ENCODE measurements at places on chromosomes 13 and 19.

DNA sequence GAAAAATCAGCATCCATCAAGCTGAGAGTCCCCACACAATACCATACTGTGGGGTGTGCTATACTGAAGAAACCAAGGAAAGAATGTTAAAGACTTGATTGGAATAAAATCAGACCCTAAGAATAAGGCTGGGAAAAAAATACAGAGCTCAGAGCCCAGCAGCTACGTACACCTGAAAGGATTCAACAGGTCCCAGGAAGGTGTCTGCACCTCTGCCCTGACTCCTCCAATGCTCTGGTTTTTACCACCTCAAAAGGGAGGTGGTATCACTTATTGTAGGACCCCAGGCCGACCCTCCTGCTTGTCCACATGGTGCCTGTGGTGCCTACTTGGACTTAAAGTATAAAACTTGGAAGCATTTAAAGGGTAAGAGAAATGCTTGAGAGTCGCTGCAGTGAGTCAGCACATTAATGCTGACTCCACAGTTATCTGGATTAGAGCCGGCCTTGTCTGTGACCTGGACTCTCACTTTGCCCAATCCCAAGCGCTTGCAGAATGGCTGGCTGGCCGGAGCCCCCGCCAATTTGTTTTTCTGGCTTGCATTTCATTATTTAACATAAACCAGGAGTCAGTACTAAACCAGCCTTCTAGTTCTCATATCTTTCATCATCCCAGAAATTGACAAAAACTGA is 110.1 kb downstream of the FGF14 start:
- DNase-seq = no peak
- no peak overlapping the region for H3K27ac ChIP-seq
- no peak overlapping the region for H3K4me3 ChIP-seq
- H3K36me3 ChIP-seq = no peaks in the 10 kb centered on the region

DNA sequence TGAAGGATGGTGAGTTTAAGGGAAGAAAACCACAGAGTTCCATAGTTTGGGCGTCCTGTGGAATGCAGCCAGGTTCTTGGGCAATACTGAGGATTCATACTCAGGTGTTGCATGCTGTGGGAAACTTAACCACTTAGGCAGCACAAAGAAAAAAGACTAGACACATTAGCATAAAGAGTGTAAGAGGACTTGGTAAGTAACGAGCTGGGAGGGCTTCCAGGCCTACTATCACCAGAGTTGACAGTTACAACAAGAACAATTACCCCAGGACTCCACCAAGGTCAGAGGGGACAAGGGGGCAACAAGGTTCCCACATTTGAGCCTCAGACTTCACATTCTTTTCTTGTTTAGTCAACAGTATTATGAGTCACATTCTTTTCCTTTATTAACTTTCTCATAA is 33.2 kb downstream of the KCTD12 start:
- H3K4me3 ChIP-seq = no peak overlapping the region
- H3K4me1 ChIP-seq = peaks cover 5% of the 10 kb centered on the region
- no peak overlapping the region for H3K27ac ChIP-seq
- DNase-seq = no peak

DNA sequence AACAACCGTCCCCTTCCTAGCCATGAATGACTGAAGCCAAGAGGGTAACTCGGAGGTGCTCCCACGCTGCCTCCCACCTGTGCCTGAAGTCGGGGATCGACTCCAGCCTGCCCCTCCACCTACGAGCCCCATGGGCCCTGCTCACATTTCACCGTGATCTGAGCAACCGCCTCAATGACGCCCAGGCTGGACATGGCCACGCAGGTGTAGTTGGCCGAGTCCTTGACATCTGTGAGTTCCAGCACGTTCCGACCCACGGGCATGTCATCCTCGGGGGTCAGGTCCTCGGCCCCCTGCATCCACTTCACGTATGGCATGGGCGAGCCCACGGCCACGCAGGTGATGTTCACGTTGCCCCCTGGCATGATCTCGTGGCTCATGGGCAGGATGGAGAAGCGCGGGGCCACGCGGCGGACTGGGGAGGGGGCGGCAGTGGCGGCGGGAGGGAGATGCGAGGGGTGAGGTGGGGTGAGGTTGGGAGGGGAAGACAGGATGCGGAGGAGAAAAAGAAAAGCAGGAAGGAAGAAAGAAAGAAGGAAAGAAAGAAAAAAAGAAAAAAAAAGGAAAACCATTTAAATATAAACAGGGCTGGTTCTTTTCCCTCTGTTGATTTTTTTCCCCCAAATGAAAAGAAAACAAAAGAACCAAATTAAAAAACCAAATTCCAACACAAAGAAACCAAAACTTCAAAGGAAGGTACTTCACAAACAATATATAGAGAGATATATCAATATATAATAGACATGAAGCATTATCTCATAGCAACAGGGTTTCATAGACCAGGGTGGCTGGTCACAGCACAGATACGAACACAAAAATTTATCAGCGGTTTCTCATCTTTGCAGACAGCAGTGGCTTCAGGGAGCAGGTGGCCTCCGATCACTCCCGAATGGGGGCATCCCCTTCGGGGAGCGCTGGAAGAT is 94.7 kb downstream of the PTPRS start:
- H3K27me3 ChIP-seq = no peaks in the 10 kb centered on the region
- H3K27ac ChIP-seq = no peak overlapping the region
- H3K4me3 ChIP-seq = no peak overlapping the region
- H3K36me3 ChIP-seq = no peaks in the 10 kb centered on the region
- H3K4me1 ChIP-seq = no peaks in the 10 kb centered on the region
- no peak for DNase-seq

- no peaks in the 10 kb centered on the region for H3K4me1 ChIP-seq
- H3K36me3 ChIP-seq = peaks cover 3% of the 10 kb centered on the region
- H3K27ac ChIP-seq = no peak overlapping the region
- no peak overlapping the region for H3K4me3 ChIP-seq
These were observed 8.6 kb downstream of the ANO8 start for GRCh38 chr19:17325881-17326594.

GRCh38 chr13:100533588-100534041 is 55.0 kb downstream of the GGACT start:
- no peak overlapping the region for H3K4me3 ChIP-seq
- DNase-seq = no peak
- no peaks in the 10 kb centered on the region for H3K4me1 ChIP-seq

GRCh38 chr19:17385878-17386611 is 8.0 kb downstream of the CCDC194 start:
- H3K27ac ChIP-seq = no peak overlapping the region
- H3K36me3 ChIP-seq = no peaks in the 10 kb centered on the region
- peaks cover 5% of the 10 kb centered on the region for H3K4me1 ChIP-seq
- no peak overlapping the region for H3K4me3 ChIP-seq
- H3K27me3 ChIP-seq = peaks cover 3% of the 10 kb centered on the region

DNA sequence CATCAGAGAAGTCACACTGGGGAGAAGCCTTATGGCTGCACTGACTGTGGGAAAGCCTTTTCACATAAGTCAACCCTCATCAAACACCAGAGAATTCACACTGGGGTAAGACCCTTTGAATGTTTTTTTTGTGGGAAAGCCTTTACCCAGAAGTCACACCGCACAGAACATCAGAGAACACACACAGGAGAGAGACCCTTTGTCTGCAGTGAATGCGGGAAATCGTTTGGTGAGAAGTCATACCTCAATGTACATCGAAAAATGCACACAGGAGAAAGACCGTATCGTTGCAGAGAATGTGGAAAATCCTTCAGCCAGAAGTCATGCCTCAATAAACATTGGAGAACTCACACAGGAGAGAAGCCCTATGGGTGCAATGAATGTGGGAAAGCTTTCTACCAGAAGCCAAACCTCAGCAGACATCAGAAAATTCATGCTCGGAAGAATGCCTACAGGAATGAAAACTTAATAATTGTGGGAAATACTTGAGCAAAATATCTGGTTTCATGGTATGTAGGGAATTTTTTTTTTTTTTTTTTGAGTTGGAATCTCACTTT is 30.7 kb downstream of the ZNF793 start:
- peaks cover 39% of the 10 kb centered on the region for H3K36me3 ChIP-seq
- no peaks in the 10 kb centered on the region for H3K4me1 ChIP-seq
- no peaks in the 10 kb centered on the region for H3K27me3 ChIP-seq

GRCh38 chr13:39499604-39500003 is 103.4 kb downstream of the LHFPL6 start:
- H3K27ac ChIP-seq = no peak overlapping the region
- no peak overlapping the region for H3K4me3 ChIP-seq
- no peaks in the 10 kb centered on the region for H3K36me3 ChIP-seq
